T-helper 9 cell (primary cell): ENCODE measurements at places on chromosomes 6 and 20.

GRCh38 chr6:90220273-90220672 is 76.4 kb downstream of the BACH2 start:
- DNase-seq, result no peak

DNA sequence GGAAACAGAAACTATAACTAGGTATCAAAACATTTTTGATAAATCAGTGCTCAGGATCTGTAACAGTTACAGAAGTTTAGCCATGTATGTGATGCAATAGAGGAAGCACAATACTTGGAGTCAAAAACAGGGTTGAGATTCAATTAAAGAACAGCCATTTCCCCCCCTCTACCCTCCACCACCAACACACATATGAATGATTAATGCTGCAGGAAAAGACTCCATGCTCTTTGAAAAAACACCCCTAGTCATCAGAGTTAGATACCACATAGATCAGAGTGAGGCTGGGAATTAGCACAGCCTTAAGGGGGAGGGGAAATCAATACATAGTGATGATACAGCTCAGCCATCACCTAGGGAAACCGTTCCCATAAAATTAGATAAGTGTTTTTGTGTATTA is 108.9 kb upstream of the EMILIN3 start:
- DNase-seq, result no peak

- DNase-seq, result no peak
Observed at GRCh38 chr6:10316373-10316721, 98.5 kb downstream of the TFAP2A start.

GRCh38 chr6:4903751-4904370 is 100.0 kb downstream of the RPP40 start:
- no peak for DNase-seq

- no peak for DNase-seq
Observed at GRCh38 chr6:22727710-22728109, 158.3 kb downstream of the HDGFL1 start.

DNA sequence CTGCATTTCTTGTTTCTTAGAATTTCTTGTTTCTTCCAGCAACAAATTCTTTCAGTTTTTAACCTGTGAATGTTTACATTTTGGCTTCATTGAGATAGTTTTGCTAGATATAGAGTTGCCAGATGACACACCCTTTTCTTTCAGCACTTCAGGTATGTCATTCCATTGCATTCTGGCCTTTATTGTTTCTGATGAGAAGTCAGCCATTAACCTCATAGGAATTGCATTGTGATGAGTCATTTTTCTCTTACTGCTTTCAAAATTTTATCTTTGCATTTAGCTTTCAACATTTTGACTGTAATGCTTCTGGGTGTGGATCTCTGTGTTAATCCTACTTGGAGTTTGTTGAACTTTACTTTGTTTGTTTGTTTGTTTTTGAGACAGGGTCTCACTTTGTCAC is 440.3 kb upstream of the HS3ST5 start:
- no peak for DNase-seq

DNA sequence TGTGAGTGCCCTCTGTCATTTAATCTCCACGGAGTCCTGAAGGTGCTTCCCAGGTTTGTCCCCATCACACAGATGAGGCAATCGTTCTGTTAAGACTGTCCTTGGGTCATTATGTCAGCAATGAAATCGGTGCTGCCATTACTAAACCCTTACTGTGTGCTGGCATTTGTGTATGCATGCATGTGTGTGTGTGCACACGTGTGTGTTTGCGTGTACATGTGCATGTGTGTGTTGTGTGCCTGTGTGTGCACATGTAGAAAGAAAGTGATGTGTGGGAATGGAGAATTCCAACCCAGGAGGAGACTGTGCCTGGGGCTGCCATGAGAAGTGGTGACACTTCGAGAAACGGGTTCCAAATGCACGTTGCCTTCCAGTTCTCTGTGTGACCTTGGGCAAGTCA is 110.3 kb downstream of the CDH26 start:
- no peak for DNase-seq

GRCh38 chr20:46938434-46938833 is 43.8 kb downstream of the EYA2 start:
- no peak for DNase-seq

GRCh38 chr6:134358320-134358719 is 40.4 kb upstream of the SGK1 start:
- DNase-seq, result no peak

DNA sequence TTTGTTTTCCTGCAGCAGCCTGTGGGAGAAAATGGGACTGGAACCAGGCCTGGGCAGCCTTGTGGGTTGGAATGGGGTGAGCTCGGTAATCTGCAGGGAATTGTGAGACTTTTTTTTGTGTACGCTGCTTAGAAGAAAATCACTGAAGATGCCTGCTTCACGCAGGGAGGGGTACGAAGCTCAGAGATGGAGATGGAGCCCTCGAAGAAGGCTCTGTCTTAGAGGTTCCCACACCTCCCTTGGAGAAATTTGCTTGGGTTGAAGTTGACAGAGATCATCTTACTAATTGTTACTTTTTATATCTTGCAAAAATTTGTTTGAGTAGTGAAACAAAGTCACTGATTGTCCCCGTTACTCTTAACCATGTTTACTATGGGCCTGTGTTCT is 894 bp downstream of the PYGB start:
- no peak for DNase-seq

GRCh38 chr20:11849976-11850670 is 67.6 kb upstream of the BTBD3 start:
- DNase-seq, result no peak

DNA sequence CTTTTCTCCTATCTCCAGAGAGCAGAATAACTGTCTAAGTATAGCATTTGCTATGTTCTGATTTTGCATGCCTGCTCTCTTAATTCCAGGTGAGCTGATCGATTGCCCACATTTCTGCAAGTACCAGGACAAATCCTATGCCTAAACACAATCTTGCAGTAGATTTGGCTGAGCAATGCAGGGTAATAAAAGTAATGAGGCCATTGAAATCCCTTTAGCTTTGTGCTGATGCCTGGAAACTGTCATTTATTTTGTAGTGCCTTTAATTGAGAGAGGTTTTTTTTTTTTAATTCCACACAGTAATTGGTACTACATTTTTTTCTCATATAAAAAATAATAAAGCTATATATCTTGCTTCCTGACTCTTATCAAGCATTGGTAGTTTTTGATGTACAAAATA is 252.3 kb downstream of the NKAIN2 start:
- no peak for DNase-seq

DNA sequence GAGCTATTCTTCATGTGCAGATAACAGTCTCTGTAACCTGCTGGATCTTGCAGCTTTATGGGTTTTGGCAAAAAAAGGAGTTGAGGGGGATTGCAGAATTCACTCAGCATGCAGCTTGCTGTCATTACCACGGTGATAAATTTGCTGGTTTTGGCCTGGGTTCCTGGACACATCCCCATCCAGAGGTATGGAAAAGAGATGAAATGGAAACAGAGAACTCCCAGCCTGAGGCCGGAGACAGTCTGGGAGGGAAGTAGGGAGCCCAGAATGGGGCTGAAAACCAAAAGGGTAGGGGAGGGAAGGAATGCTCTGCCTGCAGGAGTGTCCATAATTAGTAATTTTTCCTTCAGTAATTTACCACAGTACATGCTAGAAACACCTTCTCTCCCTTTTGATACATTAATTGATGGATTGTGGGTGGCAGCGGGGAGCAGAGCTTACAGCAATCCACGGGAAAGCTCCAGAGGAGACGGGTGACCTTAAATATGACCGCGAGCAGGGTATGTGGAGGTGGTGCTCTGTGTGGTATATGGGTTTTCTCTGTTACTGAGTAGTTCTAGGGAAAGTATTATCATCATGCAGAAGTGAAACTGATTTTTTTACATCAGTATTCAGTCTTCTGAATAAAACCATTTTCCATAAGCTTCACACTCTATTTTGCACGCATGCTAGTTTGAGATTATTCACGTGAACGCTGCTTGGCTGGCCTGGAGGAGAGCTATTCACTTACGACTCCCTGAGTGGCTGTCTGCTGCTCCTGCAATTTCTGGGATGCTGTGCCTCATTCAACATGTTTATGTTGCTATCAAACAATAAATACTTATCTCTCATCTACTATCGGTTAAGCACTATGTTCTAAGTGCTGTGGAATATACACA is 66.3 kb upstream of the KCNK16 start:
- DNase-seq, result no peak

- peak; percentile 7 for DNase-seq
Observed at GRCh38 chr20:24109008-24109407, 120.4 kb upstream of the GGTLC1 start.

GRCh38 chr20:13396022-13396421 is 174.9 kb downstream of the ISM1 start:
- no peak for DNase-seq

DNA sequence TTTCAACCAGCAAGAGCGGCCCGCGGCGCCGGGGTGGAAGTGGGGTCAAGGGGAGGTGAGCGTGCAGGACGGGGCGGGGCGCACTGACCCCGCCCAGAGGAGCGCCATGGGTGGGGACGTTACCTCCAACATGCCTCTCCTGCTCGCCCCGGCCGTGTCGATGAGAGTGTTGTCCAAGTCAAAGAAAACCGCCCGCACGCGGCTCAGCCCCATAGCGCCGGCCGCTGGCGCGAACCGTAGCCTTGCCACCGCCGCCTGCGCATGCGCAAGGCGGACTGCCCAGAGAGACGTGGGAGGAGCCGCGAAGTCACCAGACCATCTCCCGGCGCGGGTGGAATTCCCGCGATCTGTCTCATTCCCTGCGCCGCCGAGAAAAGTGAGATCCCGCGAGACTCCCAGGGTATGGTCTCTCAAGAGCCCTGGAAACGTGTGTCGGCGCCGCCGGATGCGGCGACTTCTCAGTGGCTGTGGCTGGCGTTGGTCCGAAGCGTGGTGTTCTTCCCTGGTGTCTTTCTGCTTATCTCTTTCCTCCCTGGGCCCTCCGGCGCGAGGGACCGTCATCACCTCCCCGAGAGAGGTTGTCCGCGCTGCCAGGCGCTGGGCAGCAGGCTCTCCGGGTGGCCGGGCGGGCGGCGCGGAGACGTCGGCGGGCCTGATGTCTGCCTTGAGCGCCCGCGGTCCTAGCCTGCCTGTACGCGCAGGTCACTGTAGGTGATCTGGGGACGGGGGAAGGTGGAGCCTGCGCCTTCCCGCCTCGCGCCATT is at the start of gene NANP:
TSS of gene NANP (minus strand) at position 279 of the 764 bp plus-strand sequence. CDS start at position 213, 66 bp downstream.
- DNase-seq, result peak; percentile 68

- DNase-seq, result no peak
Observed at GRCh38 chr6:11062083-11062482, 18.0 kb upstream of the ELOVL2 start.

DNA sequence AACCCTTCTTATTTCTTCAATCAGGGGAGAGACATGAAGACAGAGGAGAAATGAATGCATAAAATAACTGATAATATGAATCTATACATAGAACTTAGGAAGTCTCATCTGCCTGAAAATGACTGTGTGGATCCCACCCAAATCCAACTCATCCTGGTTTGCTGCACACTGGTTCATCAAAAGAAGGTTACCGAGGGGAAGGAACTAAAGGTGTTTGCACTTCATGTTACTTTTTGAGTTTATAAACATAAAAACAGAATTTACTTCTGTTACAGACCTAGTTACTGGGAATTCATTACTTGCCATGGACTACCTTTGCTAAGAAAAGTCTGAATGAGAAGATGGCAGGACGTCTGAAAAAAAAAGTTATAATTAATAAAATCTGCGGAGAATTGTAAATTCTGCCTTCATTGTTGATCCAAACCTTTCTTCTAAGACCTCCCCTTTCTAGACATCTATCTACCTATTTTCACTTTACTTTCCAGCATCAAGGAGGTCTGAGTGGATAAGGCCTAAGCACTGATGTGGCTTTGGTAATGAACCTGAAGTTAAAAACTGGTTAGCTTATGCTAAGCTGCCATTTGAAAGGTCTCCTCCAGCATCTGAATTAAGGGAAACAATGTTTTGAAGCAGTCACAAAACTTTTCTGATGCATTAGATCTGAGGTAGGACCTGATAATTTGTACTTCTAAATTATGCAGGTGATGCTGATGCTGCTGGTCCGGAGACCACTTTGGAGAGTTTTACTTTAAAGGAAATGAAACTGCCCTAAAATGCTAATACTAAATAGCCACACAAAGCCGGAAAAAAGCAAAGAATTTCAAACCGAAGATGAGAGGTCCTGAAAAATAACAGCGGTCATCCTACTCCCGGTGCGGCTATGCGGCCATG is 84.0 kb downstream of the HFE start:
- no peak for DNase-seq

DNA sequence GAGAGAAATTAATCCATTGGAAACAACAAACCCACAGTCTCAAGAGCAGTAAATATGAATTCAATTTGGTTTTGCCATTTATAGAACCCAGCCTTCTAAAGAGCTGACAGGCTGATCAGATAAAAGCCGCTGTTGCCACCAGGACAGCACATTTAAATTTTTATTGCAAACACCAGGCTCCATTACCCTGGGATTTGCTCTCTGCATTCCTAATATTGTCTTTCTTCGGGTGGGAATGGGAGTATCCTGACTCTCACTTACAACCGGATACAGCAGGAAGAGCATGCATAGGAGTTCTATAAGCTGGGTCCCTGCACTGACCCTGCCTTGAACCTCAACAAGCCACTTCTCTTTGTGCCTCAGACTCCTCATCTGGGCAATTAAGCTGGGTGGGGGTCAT is 142.9 kb downstream of the LRFN2 start:
- no peak for DNase-seq

DNA sequence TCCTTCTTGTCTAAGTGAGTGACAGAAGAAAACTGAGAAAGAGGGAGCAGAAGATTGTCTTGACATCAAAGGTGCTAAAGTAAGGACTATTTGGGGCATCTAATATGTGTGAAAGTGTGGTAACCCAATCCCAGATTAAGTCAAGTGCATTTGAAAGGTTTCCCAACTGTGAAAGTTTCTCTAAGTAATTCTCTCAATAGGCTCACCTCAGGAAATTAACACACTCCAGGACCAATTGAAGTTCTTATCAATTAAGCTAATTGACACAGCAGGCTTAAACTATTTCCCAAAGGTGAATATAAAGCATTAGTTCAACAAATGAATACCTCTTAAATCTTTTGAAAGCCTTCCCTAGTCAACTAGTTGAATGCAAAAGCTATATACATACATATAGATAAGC is 212.8 kb upstream of the FUT9 start:
- no peak for DNase-seq

DNA sequence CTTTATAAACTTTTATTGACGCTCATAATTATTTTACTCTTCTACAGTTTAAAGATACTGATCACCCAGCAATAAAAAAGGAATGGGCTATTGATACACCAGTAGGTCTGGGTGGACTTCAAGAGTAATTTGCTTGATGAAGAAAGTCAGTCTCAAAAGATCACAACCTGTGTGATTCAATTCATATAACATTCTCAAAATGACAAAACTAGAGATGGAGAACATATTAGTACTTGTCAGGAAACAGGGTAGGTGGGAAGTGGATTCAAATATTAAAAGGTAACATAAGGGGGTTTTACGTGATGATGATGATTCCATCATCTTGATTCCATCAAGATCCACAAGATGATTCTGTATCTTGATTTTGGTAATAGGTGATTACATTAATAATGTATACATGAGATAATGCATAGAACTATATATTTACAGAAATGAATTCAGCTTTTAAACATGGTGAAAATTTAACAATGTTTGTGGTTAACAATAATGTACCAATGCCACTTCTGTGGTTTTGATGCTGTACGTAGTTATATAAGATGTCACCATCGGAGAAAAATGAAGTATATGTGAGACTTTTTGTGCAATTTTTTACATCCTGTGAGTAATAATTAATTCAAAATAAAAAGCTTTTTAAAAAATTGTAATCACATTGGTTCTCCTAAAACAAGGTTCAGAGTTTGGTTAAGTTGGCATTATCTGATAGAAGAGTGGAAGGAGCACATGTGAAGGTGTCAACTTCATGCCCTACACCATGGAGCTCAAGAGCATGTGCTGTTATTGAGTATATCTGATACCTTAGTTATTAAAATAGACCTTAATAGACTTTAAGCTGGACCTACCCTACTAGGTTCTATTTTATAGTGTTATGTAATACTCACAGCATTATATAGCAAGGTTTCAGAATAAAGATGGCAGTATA is 66.3 kb upstream of the DYNLRB1 start:
- DNase-seq, result no peak
